ENCODE measurements at places on chromosomes 2 and 18.

DNA sequence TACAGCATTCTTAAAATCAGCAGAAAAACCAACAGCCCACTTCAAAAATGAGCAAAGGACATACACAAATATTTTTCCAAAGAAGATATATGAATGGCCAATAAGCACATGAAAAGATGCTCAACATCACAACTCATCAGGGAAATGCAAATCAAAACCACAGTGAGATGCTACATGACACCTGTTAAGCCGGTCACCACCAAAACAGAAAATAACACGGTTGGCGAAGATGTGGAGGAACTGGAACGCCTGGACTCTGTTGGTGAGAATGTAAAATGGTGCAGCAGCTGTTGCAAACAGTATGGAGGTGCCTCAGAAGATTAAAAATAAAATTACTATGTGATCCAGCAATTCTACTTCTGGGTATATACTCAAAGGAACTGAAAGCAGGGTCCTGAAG is 184.8 kb downstream of the INHBB start:
- DNase-seq: no peak

- no peak for DNase-seq
These were observed 277.7 kb upstream of the PXDN start for GRCh38 chr2:2021995-2022394.

GRCh38 chr2:241467777-241468475 is 40.5 kb downstream of the STK25 start:
- DNase-seq: no peak

DNA sequence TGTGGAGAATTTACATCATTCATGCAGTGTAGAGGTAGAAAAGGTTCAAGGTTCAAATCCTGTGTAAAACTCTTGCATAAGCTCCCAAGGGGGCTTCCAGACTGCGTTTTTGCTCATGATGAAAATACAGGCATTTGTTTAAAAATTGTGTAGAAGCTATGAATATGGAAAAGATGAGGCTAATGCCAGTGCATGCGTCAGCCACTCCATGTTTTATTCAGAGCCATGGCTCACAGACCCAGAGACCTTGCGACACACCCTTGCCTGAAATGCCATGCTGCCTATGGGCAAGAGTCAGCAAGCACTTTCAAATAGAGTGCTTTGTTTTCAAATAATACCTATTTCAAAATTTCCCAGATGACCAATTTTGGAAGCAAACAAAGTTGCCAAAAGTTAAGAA is 262.3 kb downstream of the TRIB2 start:
- DNase-seq: no peak

- no peak for DNase-seq
These were observed 195.0 kb downstream of the CCDC102B start for GRCh38 chr18:68992719-68993482.

GRCh38 chr2:205484764-205485163 is 197.5 kb upstream of the NRP2 start:
- DNase-seq: no peak

GRCh38 chr2:43104106-43104505 is 122.3 kb downstream of the ZFP36L2 start:
- no peak for DNase-seq

- no peak for DNase-seq
These were observed 136.5 kb upstream of the RND3 start for GRCh38 chr2:150624001-150624401.

DNA sequence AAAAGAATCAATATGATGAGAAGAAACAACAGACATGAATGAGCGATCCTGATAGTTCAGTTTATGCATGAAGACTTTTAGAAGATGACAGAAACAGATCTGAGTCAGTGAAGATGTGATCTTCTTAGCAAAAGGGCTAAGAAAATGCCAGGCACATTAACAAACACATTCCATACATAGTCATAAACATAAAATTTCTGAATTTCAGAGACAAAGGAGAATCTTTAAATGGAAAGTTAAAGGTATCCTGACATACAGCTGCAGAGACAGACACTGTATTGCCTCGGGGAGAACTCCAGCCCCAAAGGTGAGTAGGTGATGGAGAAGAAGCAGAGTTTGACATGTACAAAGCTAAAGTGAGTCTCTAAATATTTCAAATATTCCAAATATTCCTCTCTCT is 40.6 kb upstream of the FN1 start:
- no peak for DNase-seq

GRCh38 chr2:172552547-172553291 is 3.2 kb upstream of the PDK1 start:
- DNase-seq: no peak

GRCh38 chr2:231934441-231935206 is 8.4 kb upstream of the NPPC start:
- DNase-seq: no peak

- no peak for DNase-seq
These were observed 46.0 kb upstream of the MBP start for GRCh38 chr18:77178559-77178958.

DNA sequence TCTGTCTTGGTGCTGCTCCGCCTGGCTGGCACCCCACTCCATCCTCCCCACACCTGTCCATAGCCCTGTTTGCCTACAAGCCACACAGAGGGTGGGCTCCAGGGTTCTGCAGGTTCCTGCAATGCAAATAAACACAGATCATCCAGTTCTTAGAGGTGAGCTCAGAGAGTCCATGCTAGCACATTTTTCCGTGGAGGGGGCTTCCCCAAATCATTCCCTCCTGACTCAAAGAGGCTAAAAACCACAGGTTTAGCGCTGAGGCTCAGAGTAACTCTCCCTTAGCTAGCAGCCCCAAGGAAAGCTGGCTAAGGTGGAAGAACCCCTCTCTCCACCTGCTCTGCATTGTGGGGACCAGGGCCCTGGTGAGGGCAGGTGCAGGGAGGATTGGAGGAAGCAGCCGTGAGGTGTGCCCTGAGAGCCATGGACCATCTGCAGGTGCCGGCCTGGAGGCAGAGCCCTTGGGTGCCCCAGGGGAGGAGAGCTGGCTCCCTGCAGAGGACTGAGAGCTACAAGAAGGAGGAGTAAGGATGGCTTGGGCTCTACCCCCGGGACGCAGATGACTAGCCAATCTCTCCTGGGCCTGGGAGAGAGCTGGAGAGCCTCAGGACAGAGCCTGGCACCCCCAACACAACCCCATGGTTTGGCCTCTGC is 23.8 kb upstream of the TEX44 start:
- DNase-seq: no peak

DNA sequence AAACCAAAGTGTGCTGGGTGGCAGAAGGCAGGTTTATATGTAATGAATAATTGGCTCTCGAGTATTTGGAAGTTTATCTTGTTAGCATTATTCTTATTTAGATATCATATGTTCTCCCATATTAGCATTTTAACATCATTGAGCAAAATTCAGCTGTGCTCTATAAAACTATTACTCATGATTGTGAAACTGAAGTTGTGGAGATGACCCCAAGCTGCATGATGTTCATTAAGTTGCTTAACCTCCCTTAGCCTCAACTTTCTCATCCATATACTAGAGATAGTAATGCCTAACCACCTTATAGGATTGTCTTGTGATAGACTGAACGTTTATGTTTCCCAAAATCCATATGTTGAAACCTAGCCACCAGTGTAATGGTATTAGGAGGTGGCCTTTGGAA is 346.3 kb downstream of the SATB2 start:
- DNase-seq: no peak

DNA sequence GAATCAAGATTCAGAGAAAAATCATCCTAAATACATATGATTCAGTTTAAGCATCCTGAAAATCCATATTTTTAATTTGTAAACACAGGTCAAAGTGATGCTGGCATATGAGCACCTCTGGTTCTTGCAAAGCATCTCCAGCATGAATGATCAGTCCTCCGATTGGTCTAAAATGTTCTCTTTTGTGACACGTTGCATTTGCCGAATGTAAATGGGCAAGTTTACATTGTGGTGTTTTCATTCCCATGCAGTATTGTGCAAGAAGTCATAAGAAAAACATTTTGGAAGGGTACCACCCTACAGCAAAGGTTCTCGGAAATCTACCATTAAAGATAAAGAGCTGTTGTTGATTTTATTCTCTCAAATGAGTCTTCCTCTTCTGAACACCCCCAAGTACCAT is 108.0 kb upstream of the UNC80 start:
- DNase-seq: no peak

- DNase-seq: no peak
These were observed 59.9 kb downstream of the ABCB11 start for GRCh38 chr2:168971261-168971660.

- DNase-seq: no peak
These were observed 211.9 kb downstream of the MYCN start for GRCh38 chr2:16152071-16152927.

DNA sequence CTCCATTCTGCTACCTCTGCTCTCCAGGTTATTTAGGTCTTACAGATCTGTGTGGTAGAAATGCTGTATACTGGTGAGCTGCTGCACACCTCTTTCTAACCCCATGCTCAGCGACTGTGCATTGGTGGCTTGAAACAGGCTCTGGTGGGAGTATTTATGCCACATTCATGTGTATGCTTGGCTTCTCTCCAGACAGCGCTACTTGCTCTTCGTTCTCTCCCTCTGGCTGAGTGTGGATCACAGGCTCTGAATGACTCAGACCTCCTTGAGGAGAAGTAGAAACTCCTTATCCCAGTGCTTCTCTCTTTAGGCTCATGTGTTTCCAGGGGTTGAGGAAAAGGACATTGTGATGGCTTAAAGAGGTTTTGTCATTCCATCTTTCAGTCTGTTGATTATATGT is 54.9 kb downstream of the FHOD3 start:
- DNase-seq: no peak

DNA sequence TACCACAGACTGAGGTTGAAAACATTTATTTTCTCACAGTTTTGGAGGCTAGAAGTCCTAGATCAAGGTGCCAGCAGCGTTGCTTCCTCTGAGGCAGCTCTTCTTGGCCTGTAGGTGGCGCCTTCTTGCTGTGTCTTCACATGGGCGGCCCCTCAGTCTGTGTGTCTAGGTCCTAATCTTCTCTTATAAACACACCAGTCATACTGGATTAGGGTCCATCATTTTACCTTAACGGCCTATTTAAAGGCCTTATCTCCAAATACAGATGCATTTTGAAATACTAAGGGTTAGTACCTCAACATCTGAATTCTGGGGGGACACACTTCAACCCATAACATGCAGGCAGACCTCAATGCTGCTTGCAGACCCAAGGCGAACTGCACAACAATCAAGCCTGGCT is 4.4 kb upstream of the RMC1 start:
- peak; percentile 54 for DNase-seq

- DNase-seq: no peak
These were observed 48.7 kb downstream of the NETO1 start for GRCh38 chr18:72819050-72819449.

- DNase-seq: no peak
These were observed 491 bp downstream of the ALK start for GRCh38 chr2:29920631-29921559.

GRCh38 chr2:180000434-180000833 is 6.7 kb downstream of the CWC22 start:
- DNase-seq: no peak

DNA sequence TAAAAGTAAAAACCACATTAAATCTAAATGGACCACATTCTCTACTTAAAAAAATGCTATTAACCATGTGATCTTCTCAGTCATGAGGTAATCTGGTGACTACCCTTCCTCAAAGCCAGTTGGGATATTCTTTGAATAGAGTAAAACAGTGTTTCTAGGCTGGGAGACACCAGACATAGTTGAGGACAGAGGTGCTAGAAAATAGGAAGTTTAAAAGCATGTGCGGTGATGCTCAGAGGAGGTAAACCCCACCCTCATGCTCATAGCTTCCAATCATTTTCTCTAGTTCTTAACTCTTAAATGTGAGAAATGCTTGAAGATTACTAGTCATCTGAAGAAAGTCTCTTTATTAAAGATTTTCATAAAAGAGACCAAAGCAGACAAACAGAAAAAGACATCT is 30.7 kb upstream of the ELAC1 start:
- no peak for DNase-seq

DNA sequence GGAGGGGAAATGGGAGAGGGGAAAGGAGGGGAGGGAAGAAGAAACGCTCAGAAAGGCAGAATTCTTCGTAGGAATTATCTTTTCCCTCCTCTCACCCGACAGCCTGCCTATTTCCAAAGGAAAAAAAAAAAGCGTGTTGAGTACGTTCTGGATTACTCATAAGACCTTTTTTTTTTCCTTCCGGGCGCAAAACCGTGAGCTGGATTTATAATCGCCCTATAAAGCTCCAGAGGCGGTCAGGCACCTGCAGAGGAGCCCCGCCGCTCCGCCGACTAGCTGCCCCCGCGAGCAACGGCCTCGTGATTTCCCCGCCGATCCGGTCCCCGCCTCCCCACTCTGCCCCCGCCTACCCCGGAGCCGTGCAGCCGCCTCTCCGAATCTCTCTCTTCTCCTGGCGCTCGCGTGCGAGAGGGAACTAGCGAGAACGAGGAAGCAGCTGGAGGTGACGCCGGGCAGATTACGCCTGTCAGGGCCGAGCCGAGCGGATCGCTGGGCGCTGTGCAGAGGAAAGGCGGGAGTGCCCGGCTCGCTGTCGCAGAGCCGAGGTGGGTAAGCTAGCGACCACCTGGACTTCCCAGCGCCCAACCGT is at the start of gene GAD1:
Gene GAD1, plus strand, starts transcription at position 384 of the 589 bp plus-strand sequence. CDS start 1,705 bp downstream, outside the sequence.
- DNase-seq: peak; percentile 44

- peak; percentile 78 for DNase-seq
These were observed 38.8 kb upstream of the BMP10 start for GRCh38 chr2:68909793-68910674.

GRCh38 chr2:9837451-9837850 is 5.8 kb upstream of the TAF1B start:
- DNase-seq: no peak

DNA sequence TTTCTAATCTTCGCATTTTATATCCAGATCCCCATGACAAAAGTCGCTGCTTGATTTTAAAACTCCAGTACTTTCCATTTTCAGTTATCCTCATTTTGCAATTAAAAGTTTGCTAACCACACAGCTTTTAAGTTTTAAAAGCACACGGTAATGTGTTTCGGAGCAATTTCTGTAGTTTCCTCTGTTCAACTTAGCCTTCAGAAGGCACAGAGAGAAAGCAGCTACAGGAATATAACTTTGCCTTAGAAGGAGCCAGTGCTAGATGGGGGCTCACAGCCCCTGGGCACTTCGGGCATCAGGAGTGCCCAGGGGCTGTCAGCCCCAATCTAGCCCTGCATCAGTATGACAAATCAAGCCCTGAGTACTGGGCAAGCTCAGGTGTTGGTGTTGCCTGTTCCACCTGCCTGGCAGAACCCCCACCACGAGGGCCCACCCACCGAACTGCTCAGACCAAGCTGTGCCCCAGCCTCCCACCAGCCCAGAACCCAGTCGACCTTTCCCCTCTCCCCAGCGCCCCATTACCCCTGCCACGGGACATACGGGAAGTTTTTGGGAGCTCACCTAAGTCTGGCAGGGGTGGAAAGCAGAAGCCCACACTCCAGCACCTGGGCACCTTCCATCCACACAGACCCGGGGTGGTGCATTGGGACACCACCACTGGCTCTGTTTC is 47.3 kb downstream of the TRABD2A start:
- DNase-seq: no peak

- DNase-seq: no peak
These were observed 45.7 kb upstream of the EN1 start for GRCh38 chr2:118893100-118893499.

- DNase-seq: no peak
These were observed 1.3 kb upstream of the ACKR3 start for GRCh38 chr2:236568068-236568921.

- DNase-seq: no peak
These were observed 179.0 kb upstream of the SLC39A10 start for GRCh38 chr2:195477996-195478382.

All from NCI-H460 (cell line).